Cardiac muscle cell (in vitro differentiated cells and primary cell): ENCODE measurements at places on chromosomes 12 and 14.
A peak's percentile ranks its signal among the peaks of the same experiment; 100 is the strongest.

DNA sequence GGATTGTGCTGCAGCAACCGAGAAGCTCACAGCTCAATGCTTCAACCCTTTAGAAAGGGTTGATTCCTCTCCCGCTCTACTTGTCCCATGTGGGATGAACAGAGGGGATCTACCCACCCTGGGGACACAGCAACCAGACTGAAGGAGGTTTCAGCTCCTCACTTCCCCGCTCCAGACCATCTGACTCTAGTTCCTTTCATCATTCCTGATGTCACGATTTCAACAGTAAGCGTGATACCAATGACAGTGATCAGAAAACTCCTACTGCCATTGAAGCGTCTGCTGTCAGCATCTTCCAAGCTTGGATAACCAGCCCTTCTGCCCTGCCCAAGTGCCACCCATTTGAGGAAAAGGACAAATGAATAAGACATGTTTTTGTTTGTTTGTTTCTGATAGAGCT, 14.3 kb downstream of the SERPINA1 start:
- DNase-seq = no peak

DNA sequence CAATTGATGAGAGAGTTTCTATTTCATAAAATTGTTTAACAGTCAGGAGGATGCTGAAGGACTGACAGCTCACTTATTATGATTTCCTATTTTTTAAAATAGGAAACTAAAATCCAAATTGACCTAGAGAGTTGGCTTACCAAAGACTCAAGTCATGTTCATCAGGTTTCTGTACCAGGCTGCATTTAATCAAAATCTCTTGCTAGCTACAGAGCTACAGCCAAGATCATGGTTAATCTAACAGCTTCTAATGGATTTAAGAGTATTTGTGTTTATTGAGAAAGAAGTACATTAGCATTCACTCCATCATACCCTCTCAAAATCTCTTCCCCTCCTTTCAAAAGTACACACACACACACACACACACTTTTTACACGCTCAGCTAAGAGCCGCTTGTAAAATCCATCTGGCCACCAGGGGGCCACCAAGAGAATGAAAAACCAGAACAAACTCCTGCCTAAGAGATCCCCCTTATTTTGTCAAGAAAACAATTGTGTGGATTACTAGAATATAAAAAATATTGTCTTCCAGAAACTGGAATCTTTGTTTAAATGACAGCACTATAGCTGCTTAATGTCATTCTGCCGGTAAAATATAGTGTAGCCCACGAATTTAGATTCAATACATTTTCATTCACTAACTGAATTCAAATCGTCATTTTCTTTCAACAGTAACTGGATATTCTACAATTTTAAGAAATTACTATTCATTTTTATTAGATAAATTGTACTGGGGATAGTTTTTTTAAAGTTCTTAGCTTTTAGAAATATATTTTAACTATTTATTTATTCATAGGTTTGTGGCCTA, 334.0 kb downstream of the BTG1 start:
- peak; percentile 71 for DNase-seq

- DNase-seq = no peak
These were observed 13.9 kb upstream of the NUDT4 start for GRCh38 chr12:93363841-93364297.

DNA sequence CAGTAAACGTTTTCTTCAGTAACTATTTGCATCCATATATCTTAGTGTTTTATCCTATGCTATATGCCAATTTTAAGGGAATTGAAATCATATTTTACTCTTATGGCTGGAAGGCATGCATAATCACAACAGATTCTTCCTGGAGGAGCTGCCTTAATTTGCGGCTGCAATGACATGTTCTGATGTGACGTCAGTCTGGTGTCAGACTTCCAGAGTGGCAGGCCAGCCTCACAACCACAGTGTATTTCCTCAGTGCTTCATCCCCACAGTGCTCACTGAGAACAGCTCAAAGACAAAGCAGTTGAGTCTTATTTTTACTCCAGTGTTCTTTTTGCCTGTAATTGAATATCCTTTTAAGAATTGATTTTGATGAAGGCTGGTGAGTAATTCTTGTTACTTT, 107.1 kb downstream of the PLEKHA5 start:
- DNase-seq = peak; percentile 65

GRCh38 chr12:128606051-128606450, 217.7 kb downstream of the SLC15A4 start:
- DNase-seq = no peak

GRCh38 chr12:77214136-77214535, 148.8 kb upstream of the E2F7 start:
- DNase-seq = no peak

GRCh38 chr12:130076752-130077151, 85.5 kb upstream of the FZD10 start:
- no peak for DNase-seq

GRCh38 chr14:22538671-22539228, 50.3 kb downstream of the DAD1 start:
- no peak for DNase-seq

- no peak for DNase-seq
These were observed 353.5 kb downstream of the TMEM132D start for GRCh38 chr12:129550353-129550752.

GRCh38 chr14:39474416-39474911, 42.2 kb upstream of the FBXO33 start:
- no peak for DNase-seq

GRCh38 chr12:69154585-69155363, 84.6 kb upstream of the CPSF6 start:
- DNase-seq = peak; percentile 70

- no peak for DNase-seq
These were observed 6.2 kb downstream of the RFC5 start for GRCh38 chr12:118022728-118023109.

GRCh38 chr12:44403185-44403584, 472.9 kb downstream of the NELL2 start:
- no peak for DNase-seq

- DNase-seq = no peak
These were observed 75.1 kb downstream of the FOXN4 start for GRCh38 chr12:109234012-109234411.

DNA sequence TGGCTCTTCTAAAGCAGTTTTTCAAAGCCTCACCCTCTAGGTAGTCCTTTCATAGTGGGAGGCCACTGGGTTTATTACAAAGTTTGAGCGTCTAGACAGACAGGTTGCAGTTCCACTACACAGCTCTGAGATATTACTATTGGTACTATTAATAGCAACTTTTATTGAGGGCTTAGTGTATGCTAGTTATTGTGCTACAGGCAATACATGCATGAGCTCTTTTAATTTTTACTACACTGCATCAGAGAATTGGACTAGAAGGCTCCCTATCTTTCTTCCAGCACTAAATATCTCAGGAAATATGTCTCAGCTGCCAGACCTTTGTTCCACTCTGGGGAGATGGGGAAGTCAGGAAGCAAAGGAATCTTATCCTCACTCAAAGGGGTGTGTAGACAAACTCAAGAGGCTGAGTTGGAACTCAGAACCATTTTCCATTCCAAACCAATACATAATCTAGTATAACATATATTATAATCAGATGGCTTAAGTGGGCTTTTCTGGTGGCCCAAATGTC, 161.8 kb upstream of the SLC38A2 start:
- no peak for DNase-seq

GRCh38 chr12:79001404-79001803, 136.8 kb downstream of the SYT1 start:
- no peak for DNase-seq

GRCh38 chr14:72980863-72981262, 46.0 kb downstream of the ZFYVE1 start:
- DNase-seq = no peak

- DNase-seq = no peak
These were observed 44.8 kb downstream of the PLXNC1 start for GRCh38 chr12:94193168-94193567.

DNA sequence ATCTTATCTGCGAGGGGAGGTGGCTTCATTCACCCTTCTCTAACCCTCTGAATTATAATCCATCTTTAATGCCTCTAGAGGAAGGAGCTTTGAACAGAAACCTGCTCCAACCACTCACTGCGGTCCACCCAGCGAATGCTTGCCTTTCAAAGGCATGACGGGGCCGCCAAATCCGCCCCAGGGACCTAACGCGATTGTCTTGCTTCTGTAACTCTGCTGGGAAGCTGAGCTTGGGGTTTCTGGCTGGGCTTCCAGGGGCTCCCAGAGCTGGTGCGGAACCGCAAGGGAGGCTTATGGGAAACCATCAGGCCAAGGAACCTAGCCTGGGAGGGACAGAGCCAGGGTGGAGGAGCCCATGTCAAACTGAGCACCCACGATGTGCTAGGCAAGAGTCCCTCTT, 231.2 kb upstream of the LHX5 start:
- DNase-seq = no peak

DNA sequence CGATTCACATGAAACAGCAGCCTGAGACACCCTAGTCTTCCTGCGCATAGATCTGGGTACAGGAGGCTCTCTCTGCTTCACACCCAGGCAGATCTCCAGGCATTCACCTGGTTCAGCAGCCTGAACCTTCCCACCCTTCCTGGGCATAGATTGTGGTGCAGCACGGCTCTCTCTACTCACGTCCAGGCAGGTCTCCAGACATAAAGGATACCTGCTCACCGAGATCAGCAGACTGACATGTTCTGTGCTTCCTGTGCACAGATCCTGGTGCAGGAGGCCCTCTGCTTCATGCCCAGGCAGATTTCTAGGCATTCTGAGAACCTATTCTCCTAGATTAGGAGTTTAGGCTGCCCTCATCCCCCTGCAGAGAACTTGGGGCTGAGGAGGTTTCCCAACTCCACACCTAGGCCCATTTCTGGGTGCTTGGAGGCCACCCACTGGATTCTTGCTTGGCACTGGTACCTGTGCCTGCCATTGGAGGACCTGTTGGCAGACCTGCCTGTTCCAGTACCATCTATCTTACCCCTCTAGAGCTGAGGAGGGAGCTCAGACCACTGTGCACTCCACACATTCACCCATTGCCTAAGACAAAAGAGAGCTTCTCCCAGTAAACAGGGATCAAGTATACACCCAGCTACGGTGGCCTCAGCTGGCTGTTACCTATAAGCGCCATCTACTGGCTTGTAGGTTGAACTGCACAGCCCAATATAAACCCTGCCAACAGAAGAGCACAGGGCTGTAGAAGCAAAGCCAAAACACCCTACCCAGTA, 28.0 kb upstream of the GARIN6 start:
- peak; percentile 52 for DNase-seq

DNA sequence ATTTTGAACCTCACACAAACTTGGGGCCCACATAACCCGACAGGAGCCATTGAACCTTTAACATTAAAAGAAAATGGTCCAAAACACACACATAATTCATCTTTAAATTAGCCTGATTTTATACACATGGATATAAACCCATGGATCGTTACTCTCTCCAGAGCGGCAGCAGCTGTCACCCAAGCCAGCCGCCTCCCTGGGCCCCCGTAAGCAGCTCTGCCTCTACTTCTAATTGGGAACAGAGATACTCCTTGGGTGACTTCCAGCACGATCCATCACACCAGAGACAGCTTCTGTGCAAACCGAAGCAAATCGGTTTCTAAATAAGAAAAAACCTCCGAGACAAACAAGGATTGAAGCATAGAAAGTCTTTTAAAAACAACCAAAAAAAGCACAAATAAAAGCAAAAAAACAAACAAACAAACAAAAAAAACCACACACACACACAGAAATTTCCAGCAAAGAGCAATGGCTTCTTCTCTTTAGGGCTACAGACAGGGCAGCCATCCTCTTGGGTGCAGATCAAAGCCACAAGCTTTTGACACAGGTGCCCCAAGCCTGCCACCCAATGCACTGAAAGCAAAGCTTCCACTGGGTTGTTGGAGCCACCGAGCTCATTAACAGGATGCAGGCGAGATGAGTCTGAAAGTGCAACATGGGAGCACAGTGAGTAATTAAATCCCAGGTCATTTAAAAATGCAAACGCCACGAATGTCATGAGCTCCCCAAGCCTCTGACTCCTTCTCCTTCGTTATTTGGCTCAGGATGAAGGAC, 156.9 kb downstream of the DPF3 start:
- DNase-seq = no peak

DNA sequence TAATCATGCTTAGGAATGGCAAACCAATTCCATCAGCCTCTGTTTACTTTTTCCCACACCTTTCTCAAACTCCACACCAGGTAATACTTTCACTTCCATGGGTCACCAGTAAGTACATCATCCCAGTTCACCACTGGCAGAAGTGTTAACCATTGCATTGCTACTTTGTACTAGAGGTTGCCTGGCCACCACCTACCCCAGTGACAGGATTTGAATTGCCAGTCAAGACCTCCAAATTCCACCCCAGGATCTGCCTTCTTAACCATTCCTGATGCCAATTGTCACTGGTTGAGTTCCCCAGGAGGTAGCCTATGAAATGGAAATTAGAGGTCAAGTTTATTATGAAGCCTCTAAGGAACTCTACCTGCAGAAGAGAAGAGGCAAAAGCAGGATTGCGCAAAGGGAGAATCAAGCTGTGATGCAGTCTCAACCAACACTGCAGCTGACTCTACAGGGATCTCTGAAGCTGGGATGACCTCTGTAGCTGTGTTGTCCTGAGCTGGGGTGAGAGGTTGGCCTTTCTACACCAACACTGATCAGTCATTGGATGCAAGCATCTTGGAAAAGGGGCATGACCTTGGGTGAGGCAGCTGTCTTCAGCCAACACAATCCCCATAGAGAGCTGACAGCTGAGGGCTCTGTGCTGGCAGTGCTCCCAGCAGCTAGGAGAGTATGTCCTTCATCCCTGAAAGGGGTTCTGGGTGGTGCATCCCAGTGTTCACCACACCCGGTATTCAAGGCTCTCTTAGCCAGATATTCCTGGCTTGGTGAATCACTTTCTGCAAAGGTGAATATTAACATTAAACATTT, 37.0 kb upstream of the HMGA2 start:
- no peak for DNase-seq

GRCh38 chr12:31650918-31651317, 8.6 kb upstream of the ETFBKMT start:
- peak; percentile 34 for DNase-seq

- DNase-seq = peak; percentile 61
These were observed 283 bp downstream of the VIPAS39 start for GRCh38 chr14:77457115-77457521.

DNA sequence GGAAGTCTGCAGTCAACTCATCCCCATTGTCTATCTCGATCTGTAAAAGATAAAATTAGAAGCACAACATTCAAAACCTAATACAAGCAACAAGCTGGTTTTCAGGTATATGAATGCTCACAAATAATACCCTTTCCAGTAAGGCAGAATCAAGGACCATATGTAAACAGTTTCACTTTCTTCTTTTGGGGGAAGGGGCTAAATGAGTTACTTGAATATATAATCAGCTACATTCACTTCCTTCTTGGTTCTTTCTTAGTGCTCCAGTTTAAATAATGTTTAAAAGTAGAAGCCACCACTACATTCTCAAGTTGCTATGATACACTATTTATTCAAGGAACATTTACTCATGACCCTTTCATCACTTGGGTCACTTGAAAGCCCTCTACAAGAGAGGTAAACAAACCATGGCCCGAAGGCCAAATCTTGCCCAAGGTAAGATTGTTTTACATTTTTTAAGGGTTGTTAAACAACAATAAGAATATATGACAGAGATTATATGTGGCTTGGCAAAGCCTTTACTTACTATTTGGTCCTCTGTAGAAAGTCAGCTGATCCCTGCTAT, 10.3 kb downstream of the TWF1 start:
- DNase-seq = no peak
